A172 (cell line): ENCODE measurements at places on chromosomes 5 and 9. TPM values are rescaled to one million over a fixed set of nuclear protein-coding genes. Genes with fewer than 3 reads are reported as not detected.
A peak's percentile ranks its signal among the peaks of the same experiment; 100 is the strongest.

DNA sequence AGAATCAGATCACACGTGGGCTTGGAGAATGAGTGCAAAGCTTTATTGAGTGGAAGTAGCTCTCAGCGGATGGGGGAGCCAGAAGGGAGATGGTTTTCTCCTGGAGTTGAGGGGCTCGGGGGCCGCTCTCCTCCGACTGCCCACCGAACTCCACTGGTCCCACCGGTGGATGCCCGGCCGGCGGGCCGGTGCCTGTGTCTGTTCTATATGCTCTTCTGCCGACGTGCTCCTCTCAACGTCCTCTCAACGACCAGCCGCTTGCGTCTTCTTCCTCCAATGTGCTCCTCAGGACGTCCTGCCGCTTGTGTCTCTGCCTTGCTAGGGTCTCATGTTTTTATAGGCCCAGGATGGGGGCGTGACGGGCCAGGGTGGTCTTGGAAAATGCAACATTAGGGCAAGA is 161.9 kb downstream of the MUSK start:
- no peak for DNase-seq

DNA sequence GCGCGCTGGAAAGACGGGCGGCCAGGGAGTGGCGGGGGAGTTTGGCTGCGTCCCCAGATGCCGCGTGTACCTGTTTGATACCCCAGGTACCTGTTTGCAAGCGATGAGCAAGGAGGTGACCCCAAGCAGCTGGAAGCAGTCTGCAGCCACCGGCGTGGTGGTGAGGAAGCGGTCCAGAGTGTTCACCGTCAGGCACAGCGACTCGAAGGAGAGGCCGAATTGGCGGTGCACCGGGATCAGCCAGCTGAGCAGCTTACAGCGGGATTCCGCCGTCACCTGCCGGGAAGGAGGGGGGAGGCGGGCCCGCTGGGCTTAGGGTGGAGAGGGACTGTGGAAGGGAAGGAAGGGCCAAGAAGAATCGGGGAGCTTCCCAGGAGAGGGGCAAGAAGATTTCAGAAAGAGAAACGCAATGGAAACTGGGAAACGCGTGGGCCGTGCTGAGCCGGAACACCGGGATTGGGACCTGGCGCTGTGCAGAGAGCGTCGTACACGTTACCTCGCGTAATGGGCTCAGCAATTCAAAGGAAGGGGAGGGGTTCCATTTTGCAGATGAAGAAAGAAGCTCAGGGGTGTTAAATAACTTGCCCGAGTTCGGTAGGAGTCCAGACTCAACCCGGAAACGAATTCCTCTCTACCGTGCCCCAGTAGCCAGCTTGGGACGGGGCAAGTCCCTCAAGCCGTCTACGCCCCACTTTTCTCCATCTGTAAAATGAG is 980 bp downstream of the CCNO start:
- peak; percentile 16 for DNase-seq

DNA sequence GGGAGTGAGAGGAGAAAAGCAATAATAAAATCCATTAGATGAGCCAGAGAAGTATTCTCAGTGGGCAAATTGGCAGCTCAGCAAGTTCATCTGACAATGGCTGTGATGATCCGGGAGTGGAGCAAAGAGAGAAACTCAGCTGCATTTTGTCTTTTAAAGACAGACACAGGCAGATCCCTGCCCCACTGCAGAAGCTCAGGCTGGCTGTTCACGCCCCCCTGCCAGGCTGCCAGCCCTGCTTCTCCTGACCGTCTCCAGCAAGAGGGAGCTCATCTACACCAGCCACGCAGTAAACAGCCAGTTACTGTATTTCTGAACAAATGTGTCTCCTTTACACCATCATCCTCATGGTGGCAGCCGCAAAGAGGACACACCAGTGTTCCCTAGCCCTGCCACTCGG is 114.3 kb upstream of the SARDH start:
- DNase-seq, result no peak

- peak; percentile 67 for DNase-seq
Measured at GRCh38 chr9:108469654-108470053, 386.1 kb downstream of the ACTL7B start.

GRCh38 chr5:176388003-176388443 is 375 bp downstream of the NOP16 start:
- DNase-seq, result peak; percentile 25

DNA sequence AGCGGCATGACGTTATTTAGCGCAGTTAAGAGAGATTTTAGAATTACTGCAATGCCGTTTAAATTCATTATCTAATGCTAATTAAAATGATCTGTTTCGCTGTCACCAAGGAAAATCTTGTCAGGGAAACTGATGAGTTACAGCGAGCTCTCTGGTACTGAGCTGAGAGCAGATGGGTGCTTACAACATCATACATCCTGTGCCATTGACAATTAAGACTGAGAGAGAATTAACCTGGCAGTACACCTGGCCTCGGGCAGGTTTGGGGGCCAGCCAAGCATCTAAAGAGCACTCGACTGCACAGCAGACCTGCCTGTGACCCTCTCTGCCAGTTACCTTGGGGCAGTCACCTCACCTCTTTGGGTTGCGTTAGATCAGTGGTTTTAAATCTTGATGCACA is 55.0 kb downstream of the PUM3 start:
- DNase-seq, result no peak

- no peak for DNase-seq
Measured at GRCh38 chr5:83348281-83348780, 123.2 kb upstream of the VCAN start.

DNA sequence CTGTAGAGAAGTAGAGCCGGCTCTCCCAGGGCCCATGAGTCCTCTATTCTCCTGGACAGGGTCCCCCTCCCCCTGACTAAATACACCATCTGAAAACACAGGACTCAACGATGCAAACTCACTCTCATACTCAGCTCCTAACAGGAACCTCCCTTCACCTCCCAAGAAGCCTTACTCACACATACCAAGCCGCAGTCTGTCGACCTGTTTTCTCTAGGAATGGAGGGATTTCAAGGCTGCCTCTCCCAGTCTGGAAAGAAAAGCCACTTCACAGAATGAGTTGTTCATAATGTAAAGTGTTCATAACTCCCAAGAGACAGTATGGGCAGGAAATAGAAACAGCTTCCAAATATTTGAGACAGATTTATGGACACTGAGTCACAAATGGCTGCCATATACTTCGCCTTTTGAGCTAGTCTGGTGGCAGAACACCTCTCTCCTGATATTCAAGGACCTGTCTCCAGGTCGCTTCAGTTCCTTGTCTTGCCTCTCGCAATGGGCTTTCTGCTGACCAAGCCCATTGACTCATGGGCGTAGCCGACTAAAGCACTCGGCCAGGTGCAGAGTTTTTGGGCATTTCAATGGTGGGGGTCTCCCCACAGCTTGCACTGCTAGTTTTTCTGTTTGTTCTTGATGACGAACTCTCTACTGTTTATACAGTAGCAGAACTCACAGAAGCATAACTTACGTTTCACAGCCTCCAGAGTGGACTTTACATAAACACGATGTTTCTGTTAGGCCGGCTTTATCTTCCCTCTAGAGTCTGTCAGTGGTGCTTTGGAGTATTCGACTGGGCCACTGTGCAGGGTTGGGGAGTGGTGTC is 25.0 kb upstream of the IL17B start:
- DNase-seq, result peak; percentile 87

- DNase-seq, result no peak
Measured at GRCh38 chr5:104355350-104355749, 792.8 kb upstream of the NUDT12 start.

Gene CENPK
- total RNA-seq, result 97.1 and 109 TPM in 2 replicates

DNA sequence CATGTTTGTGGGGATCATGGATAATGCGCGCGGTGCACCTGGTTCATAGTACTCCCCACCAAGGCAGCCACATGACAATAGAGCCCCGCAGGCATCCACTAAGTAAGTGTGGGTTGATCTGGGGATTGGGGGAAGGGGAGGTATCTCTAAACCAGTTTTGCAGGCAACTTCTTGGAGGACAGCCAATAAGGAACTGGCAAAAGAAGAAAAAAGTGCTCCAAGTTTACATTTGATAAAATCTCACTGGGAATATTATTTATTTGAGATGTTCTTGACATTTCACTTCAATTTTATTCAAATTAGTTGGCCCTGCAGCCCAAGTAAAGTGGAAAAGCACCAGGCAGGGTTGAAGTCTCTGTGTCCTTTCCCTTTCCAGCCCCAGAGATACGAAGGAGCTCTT is 8.5 kb downstream of the FBP1 start:
- DNase-seq, result no peak

GRCh38 chr9:98146101-98146991 is 27.3 kb upstream of the TRIM14 start:
- DNase-seq, result peak; percentile 32

- peak; percentile 41 for DNase-seq
Measured at GRCh38 chr5:66829826-66830225, 233.6 kb downstream of the MAST4 start.

DNA sequence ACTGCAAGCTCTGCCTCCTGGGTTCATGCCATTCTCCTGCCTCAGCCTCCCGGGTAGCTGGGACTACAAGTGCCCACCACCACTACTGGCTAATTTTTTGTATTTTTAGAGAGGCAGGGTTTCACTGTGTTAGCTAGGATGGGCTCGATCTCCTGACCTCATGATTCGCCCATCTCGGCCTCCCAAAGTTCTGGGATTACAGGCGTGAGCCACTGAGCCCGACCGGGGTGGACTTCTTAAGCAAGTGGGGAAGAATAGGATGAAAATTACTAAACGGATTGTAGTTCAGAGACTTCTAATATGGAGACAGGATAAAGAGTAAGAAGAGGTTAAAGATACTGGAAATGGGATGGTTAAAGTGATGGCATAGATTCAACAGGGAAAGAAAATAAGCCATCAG is 132.3 kb upstream of the IRX2 start:
- no peak for DNase-seq

GRCh38 chr9:97954550-97954989 is 16.6 kb upstream of the HEMGN start:
- peak; percentile 68 for DNase-seq

DNA sequence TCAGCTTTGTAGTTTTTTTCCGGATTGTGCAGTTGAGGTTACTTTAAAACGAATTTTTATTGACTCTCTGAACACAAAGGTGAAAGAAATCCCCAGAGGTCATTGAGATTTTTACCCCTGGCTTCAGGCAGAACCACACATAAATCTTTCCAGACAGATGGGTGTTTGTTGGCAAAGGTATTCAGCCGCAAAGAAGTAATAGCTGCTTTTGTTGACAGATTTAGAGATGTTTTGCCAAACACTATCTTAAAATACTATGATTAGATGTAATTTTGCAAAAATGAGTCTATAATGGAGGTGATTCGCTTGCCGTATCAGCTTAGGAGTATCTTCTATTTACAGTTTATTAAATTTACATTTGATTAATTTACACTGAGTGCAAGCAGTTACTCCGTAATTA is 418.3 kb upstream of the CLINT1 start:
- peak; percentile 11 for DNase-seq

Gene TAF11L10
- total RNA-seq, result not detected in 2 replicates

Gene ANKRD31
- not detected in 2 replicates for total RNA-seq

Gene EPB41L4A
- total RNA-seq, result 1.2 and 2.2 TPM in 2 replicates

- peak; percentile 42 for DNase-seq
Measured at GRCh38 chr5:175718401-175719108, 60.7 kb downstream of the HRH2 start.

Gene PCDHGB1
- 1.2 and 2.0 TPM in 2 replicates for total RNA-seq

Gene TOR1B
- total RNA-seq, result 47.9 and 80.4 TPM in 2 replicates

Gene TMEM215
- total RNA-seq, result not detected in 2 replicates

DNA sequence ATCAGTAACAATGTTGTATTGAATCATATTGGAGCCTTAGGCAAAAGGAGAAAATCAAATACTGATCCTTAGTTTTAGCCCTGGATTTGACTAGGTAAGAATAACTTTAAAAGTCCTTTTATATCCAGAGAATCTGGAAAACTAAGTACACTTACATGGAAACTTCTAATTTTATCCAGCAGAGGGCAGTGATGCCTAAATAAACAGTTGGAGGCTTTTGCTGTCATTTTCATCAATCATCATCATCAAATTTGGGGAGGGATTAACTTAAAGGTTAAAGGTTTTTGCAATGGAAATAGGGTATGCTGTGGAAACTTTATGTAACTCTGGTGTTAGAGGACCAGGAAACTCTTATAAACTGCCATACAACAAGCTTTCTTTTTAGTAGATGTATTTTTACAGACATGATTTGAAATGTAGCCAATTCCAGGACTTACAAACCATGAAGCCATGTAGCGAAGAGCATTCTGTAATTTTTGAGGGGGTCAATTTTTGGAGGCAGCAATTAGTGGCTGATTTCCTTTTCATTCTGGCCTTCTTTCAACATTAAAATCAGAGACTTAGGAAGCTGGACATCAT is 112.7 kb downstream of the OSTF1 start:
- peak; percentile 30 for DNase-seq

Gene ROR2
- total RNA-seq, result 0.36 TPM in 1 of 2 replicates, not detected in the other

GRCh38 chr5:674630-675011 is 18.5 kb downstream of the TPPP start:
- no peak for DNase-seq

DNA sequence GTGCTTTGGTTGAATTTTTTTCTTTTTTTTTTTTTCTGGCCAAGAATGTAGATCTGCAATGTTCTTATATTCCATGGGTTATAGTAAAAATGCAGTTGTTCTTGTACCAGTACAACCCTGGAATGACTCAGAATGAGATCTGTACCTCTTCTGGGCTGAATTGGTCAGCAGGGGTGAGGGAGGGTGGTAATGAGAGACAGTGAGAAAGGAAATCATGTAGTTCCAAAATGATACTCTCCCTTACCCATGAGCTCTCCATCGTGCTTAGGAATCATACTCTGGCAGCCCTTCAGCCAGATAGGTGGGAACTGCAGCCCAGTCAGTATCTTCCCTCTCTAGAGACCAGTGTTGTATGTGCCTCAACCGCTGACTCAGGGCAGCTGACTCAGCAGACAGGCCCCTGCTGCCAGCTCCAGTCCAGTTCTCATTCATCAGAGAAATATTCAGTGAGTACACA is 2.1 kb upstream of the GLIS3 start:
- DNase-seq, result peak; percentile 83

Gene DDX4
- total RNA-seq, result not detected in 2 replicates

DNA sequence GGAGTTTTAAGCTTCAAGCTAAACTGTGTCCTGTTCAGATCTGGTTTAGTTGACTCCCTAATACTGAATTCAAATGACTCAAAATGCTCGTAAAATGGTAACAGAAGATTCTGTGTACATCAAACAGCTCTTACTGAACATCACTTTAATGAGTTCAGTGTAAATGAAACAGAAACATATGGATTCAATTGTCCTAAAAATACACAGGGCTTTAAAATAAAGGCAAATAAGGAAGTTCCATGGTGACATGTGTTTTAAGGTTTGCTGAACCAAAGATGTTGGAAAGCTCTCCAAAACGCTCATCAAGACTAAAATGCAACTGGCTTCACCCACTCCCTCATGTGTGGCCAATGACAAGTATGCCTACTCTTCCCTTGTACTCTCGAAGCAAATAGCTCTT is 340.0 kb upstream of the PIK3R1 start:
- DNase-seq, result no peak
